Thoracic aorta (tissue), 2 donors: ENCODE measurements at places on chromosomes 6 and 20.

DNA sequence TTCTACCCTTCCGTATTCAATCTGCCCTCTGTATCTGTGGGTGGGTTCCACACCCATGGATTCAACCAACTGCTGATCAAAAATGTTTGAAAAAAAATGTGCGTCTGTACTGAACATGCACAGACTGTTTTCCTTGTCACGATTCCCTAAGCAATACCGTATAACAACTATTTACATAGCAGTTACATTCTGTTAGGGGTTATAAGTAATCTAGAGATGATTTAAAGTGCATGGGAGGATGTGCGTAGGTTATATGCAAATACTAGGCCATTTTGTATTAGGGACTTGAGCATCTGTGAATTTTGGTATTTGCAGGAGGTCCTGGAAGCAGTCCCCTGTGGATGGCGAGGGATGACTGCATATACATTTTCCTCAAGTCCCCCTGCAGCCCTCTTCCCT lies 486.9 kb downstream of the PREX1 start:
- no peak for DNase-seq

DNA sequence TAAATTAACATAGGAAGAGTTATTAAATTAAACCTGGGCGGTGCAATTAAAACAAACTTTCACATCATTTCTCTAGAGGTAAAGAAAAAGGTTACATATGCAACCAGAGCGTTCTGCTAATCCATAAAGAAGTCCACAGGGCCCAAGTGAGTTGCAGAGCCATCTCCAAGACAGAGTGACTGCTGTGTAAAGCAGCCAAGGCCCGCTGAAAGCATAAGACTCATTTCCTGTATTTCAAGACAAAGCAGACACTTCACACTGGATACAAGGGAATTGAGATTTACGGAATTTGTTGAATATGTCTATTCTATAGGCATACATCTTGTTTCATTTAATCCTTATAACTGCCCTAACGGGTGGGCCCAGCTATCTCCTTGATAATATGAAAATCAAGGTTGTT lies 422.8 kb downstream of the CBLN4 start:
- no peak for DNase-seq

GRCh38 chr6:142087950-142088857 lies 44.5 kb upstream of the GJE1 start:
- no peak for DNase-seq

DNA sequence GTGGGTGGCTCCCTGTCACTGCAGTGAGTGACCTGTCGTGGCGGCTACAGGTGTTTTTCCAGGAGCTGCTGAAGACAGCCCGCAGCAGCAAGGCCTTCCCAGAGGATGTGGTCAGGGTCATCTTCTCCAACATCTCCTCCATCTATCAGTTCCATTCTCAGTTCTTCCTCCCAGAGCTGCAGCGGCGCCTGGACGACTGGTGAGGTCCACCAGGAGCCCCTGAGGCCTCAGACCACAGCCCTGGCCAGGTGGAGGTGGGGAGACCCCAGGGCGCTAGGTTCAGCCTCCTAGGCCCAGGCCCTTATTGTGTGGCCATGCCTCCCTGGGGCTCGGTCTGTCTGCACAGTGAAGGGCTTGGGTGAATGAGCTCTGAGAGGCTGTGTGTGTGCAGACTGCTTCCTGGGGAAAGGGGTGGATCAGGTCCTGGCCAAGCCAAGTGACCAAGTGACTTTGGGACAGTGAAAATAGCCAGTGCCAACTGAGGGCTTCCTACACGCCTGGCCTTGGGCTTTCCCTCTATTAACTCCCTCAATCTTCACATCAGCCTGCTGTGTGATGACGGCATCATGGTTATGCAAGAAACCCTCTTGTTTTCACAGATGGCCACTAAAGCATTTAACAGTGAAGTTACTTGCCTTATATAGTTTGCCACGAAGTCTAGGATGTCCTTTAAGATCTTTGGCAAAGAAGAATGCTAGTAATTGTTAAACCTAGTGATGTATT lies 6.4 kb downstream of the FGD2 start:
- no peak for DNase-seq

- no peak for DNase-seq
Measured at GRCh38 chr6:16145038-16145437, 16.2 kb downstream of the MYLIP start.

DNA sequence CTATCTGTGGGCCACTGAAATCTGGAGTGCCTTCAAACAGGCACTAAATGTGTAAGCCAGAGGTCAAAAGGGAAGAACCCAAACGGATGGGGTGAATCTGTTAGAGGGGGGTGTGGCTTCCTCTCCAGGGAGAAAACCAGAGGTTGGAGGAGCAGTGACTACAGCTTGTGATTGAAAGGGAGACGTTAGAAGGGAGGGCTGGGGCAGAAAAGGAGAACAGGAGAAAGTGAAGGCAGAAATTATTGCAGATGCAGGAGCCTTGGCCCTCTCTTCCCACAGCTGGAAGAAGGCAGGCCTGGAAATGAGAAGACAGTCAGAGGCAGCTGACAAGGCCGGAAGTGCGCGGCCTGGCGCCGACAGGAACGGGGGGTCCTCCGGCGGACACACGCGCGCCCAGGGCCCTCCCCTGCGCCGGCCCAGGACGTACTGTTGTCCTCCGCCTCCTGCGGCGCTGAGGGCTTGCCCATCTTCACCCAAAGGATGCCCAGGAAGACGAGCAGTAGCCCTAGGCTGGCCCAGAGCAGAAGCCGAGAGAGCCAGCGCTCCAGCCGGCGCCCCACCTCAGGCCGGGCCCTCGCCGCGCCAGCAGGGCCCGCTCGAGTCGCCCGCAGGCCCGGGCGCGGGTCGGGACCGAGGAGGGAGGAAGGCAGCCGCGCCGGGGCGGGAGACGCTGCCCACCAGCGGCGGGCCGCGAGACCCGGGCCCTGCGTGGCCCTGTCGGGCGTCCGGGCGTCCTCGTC lies 806 bp downstream of the LEMD2 start:
- DNase-seq = no peak

DNA sequence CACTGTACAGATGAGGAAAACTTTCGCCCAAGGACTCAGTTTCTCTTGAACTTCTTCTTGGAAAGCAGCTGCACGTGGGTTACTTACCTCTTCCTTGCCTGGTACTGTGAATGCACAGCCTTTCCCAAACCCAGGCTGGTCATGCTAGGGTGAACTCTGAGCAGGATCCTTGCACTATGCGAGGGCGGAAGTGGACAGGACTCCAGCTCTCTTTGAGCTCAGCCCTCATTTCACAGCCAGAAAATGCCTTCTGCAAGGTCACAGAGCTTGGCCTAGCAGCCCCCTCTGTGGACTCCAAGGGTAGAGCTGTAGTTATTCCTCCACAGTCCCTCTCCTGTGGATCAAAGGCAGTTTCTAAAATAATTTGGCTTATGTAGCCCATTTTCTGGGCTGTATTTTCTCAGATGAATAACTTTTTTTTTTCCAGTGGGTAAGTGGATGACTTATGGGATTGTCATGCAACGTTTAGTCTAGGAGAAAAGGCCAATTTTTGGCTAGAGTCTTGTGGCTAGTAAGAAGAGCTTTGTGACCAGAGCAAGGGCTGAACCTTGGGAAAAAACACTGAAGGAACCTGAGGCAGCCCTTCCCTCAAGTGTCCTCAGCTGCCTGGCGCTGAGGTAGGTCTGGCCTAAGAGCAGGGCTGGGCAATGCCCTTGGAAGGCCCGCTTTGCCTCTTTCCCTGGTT lies 172.7 kb downstream of the SCP2D1 start:
- DNase-seq = no peak

DNA sequence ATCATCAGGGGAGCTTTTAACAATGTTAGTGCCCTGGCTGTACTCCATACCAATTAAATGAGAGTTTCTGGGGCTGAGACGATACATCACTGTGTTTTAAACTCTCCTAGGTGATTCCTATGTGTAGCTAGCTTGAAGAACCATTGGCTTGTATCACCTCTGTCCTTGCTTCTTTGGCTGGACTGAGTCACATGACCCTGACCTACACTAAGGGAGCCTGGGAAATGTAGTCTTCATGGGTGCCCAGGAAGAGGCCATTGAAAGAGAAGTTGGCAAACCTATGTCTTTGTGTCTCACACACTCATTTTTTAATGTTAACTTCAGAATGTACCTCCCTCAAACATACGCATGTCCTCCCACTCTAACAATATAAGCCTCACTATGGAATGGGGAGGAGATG lies 506.6 kb downstream of the DHX35 start:
- no peak for DNase-seq

DNA sequence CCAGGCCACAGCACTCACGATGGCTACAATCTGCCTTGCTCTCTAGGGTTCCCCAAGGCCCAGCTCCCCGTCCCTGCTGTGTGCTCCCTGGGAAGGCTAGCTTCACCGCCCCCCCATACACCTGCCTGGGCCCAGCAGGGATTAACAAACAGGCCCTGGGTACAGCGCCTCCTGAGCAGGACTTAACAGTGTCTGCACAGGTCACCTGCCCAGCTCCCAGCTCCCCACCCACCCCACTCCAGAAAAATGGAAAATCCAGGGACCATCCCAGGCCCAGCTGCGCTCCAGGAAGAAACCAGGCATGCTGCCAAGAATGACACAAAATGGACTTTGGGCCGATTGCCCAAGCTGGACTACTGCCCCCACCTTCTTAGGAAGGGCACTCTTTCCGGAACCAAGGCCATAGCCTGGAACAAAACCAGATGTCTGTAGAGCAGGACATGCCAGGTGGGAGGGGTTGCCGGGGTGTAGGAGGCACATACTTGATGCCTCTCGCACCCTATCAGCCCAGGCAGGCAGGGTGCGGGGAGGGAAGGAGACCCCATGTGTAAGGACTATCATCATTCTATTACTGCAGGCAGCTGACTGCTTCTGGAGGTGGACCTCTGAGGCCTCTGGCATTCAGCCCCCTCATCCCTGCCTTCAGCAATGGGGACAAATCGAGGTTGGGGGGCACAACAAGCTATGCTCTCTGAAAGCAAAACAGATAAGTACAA lies 104.9 kb downstream of the SNX5 start:
- no peak for DNase-seq

- no peak for DNase-seq
Measured at GRCh38 chr20:17612992-17613327, 43.1 kb downstream of the DSTN start.

GRCh38 chr20:57738484-57738883 lies 28.7 kb upstream of the PMEPA1 start:
- no peak for DNase-seq

- DNase-seq = no peak
Measured at GRCh38 chr20:53141201-53142050, 169.3 kb downstream of the TSHZ2 start.

GRCh38 chr6:167858842-167859664 lies 32.3 kb downstream of the AFDN start:
- DNase-seq = no peak

DNA sequence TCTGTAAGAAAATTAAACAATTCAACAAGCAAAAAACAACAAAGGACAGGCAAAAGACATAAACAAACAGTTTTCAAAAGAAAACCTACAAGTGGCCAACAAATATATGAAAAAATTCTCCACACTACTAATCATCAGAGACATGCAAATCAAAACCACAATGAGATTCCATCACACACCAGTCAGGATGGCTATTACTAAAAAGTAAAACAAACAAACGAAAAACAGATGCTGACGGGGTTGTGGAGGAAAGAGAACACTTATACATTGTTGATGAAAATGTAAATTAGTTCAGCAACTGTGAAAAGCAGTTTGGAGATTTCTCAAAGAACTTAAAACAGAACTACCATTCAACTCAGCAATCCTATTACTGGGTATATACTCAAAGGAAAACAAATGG lies 537.6 kb downstream of the HDGFL1 start:
- DNase-seq = no peak

- no peak for DNase-seq
Measured at GRCh38 chr6:29757701-29758293, 34.6 kb downstream of the HLA-F start.

GRCh38 chr6:142569676-142570075 lies 267.9 kb downstream of the ADGRG6 start:
- DNase-seq = no peak

DNA sequence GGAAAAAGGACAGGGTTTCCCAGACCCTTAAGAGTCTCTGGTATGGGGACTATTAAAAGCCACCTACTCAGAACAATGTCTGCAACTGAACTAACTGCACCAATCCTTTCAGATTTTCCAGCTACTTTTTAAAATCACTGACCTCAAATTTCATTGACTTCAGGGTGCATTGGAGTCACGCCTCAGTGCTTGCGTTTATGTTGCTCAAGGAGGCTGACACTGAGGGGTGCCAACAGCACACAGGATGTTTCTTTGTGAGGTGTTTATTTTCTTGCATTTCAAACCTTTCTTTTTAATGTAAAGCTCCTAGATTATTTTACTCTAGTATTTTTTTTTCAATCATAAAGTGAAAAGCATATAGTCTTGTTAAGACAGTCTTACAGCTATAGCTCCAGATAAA lies 402.0 kb upstream of the SLC35B3 start:
- DNase-seq = no peak
